ENCODE measurements at places on chromosomes 5 and 9. TPM values are rescaled to one million over a fixed set of nuclear protein-coding genes. Genes with fewer than 3 reads are reported as not detected.

The INSL4 gene
- not detected for total RNA-seq

The DRD1 gene
- total RNA-seq, result not detected

The APBA1 gene
- 0.98 TPM for total RNA-seq

The AMBP gene
- total RNA-seq, result not detected

DNA sequence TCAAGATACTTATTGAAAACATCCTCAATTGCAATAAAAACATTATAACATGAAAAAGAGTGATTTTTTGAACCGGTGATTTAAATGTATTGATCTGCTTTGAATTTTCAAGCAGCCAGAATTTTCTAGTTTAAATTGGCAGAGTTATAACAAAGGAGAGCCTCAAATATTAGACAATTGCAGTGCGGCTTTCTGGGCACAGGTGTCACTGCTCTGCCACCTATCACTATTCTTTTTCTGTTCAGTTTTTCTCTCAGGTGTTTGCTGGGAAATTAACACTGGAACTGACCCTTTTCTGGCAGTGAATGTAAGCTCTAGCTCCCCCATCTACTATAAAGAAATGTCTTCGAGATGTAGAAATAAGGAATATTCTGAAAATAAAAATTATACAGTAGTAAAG, 23.0 kb downstream of the ZBED3 start:
- DNase-seq, result no peak

- DNase-seq, result no peak
These were observed 186.5 kb downstream of the MEF2C start for GRCh38 chr5:88696466-88696865.

DNA sequence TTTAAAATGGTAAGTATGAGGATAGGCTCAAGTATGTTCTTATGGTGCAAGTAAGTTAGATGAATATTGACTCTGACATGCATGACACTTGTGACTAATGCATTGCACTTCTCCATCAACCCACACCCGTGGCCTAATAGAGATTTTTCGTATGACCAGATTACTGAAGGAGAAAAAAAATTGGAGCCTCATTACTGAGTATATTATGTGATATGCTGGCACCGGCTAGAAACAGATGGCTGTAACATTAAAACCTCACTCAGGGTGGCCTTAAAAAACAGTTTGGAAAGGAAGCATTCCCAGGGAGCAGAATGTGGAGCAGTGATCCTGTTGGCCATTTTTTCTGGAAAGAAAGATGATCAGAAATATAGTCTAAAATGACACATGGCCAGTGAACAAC, 766.4 kb downstream of the PRELID2 start:
- DNase-seq, result no peak

DNA sequence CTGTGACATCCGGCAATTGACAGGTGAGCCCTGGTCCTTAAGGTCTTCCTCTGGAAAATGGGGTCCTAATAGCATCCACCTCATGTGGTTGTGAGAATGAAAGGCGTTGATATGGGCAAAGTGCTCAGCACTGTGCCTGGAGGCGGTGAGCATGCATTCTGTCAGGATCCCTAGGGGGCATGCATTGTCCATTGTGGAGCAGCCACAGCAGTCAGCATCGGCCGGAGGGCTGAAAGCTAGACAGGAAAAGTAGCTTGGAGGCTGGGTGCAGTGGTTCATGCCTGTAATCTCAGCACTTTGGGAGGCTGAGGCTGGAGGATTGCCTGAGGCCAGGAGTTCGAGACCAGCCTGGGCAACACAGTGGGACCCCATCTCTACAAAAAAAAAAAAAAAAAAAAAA, 122.2 kb downstream of the LHX2 start:
- no peak for DNase-seq

GRCh38 chr9:112249277-112249676, 74.2 kb upstream of the SUSD1 start:
- DNase-seq, result no peak

- DNase-seq, result no peak
These were observed 47.5 kb downstream of the CDK5RAP2 start for GRCh38 chr9:120532475-120532874.

DNA sequence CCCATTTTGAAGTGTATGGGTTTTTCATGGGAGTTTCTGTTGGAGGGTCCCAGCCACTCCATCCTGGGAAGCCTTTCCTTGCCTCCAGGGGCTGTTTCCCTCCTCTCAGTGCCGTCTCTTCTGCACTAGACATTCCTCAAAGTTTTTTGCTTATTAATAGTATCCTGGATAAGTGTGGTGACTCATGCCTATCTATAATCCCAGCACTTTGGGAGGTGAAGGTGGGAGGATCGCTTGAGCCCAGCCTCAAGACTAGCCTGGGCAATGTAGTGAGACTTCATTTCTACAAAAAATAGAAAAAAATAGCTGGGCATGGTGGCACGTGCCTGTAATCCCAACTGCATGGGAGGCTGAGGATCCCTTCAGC, 43.1 kb downstream of the RALGPS1 start:
- DNase-seq, result no peak

- DNase-seq, result no peak
These were observed 3.2 kb downstream of the PAPPA start for GRCh38 chr9:116156621-116157314.

- DNase-seq, result no peak
These were observed 5.7 kb upstream of the AGGF1 start for GRCh38 chr5:77024490-77024889.

- DNase-seq, result no peak
These were observed 169.3 kb downstream of the PAX5 start for GRCh38 chr9:36864491-36865410.

DNA sequence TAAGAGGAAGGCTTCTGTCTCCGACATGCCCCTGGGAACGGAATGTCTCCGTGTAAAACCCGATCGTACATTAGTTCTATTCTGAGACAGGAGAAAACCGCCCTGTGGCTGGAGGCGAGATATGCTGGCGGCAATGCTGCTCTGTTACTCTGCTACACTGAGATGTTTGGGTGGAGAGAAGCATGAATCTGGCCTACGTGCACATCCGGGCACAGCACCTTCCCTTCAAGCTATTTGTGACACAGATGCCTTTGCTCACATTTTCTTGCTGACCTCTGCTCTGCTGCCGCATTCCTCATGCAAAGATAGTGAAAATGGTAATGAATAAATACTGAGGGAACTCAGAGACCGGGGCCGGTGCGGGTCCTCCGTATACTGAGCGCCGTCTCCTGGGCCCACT, 2.2 kb upstream of the DPP7 start:
- DNase-seq, result no peak

- DNase-seq, result no peak
These were observed 86.2 kb upstream of the ANXA1 start for GRCh38 chr9:73065439-73065838.

- no peak for DNase-seq
These were observed 35.3 kb downstream of the EQTN start for GRCh38 chr9:27261517-27262211.

Data from activated T-helper 2 cell treated with anti-CD3 and anti-CD28 coated beads, Interferon-gamma antibody, Interleukin-2, Interleukin-4, amounts not matched to agents 10 μg/mL and 5 μg/mL and 100 μg/mL, durations not matched to agents 14 hours and 24 hours and 36 hours (primary cell).